ENCODE measurements at places on chromosomes 12 and 14.

- DNase-seq = peak; percentile 36
Measured at GRCh38 chr12:125220404-125221273, 155.4 kb downstream of the AACS start.

DNA sequence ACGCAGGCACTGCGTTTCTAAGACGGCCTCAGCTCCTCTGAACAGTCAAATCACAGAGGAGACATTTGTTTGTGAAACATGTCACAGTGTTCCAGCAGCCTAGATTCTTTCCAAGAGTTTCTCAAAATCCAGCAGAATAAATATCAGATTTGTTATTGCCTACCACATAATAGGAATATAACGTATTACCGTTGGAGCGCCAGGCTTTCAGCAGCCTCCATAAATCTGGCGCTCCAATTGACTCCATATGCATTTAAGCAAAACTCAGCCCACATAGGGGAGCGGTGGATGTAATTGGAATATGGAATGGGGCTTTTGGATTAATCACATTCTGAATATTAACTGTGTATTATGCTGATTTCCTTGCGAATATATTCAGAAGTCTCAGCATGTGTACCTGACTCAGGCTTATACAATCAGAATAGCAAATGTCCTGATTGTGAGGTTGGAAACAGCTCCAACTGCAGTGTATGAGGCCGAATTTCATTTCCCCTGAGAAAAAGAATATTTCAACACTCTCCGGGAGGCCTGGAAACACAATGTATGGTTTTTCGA lies 174.0 kb downstream of the ASCL4 start:
- DNase-seq = no peak

GRCh38 chr14:71497645-71498086 lies 434.6 kb upstream of the RGS6 start:
- no peak for DNase-seq

- DNase-seq = no peak
Measured at GRCh38 chr12:130971925-130972585, 18.3 kb downstream of the ADGRD1 start.

DNA sequence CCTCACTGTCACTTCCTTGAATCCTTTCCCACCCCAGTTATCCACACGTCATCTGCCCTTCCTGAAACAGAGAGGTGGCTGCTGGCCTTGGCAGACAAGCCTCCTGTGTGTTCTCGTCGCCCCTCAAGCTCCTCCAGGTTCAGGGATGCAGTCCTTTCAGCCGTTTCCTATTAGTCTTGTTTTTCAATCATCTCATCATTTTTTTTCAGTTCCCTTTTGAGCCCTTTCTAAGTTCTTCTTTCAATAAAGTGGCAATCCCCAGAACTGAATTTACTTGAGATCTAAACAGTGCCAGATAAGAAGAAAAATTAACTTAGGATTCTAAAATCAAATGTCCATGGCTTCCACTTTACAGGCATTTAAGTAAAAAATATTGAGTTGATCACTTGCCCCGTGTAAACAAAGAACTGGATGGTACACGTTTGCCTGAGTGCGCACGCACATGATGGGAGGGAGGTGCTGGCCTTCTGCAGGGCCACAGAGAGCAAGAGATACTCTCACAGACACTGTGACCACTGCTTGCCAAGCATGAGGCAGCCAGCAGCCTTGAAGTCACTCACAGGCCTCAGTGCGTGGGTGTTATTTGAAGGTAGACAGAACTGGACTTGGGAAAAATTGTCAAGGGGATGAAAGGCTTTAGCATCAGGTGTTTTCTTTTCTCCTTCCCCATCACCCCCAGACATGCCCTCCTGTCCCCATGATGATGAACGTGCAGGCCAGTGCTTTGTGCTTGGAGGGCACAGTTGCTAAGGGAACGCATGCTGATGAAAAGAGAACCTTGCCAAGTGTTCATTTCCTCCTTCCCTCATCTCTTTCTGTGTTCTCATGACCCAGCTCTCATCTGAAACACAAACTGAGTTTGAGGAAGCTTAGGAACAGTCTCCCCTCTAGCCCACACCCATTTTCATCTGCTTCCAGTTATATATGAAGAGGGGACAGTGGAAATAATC lies 408.3 kb downstream of the EGLN3 start:
- DNase-seq = no peak

DNA sequence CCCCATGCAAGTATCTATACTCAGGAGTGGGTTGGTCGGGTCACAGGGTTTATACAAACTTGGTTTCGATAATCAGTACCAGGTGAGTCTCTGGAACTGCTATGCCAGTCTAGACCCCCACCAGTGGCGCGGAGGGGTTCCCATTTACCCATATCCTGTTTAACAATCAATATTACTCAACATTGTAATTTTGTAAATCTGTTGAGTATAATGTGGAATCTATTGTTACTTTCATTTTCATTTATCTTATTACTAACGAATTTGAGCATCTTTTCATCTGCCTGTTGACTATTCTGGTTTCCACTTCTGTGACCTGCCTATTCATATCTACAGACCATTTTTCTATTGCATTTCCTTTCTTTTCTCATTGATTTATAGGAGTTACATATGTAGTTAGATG lies 275.2 kb upstream of the CRY1 start:
- no peak for DNase-seq

DNA sequence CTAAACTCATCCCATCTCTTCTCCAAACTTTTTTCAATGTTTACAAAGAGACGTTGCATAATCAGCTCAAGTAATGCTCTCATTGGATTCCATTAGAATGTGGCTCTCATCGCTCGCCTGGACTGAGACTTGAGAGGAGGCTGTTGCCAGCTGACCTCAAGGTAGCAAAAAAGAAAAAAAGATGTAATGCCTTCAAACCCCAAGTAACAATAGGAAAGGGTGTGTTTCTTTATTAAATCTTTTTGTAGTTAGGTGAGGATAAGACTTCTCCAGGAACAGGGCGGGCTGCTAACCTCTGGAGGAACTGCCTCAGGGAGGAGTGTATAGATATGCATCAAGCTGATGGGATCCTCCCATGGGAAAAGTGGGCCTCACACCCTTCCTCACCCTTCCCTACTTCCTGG lies 956 bp upstream of the PTHLH start:
- DNase-seq = no peak

DNA sequence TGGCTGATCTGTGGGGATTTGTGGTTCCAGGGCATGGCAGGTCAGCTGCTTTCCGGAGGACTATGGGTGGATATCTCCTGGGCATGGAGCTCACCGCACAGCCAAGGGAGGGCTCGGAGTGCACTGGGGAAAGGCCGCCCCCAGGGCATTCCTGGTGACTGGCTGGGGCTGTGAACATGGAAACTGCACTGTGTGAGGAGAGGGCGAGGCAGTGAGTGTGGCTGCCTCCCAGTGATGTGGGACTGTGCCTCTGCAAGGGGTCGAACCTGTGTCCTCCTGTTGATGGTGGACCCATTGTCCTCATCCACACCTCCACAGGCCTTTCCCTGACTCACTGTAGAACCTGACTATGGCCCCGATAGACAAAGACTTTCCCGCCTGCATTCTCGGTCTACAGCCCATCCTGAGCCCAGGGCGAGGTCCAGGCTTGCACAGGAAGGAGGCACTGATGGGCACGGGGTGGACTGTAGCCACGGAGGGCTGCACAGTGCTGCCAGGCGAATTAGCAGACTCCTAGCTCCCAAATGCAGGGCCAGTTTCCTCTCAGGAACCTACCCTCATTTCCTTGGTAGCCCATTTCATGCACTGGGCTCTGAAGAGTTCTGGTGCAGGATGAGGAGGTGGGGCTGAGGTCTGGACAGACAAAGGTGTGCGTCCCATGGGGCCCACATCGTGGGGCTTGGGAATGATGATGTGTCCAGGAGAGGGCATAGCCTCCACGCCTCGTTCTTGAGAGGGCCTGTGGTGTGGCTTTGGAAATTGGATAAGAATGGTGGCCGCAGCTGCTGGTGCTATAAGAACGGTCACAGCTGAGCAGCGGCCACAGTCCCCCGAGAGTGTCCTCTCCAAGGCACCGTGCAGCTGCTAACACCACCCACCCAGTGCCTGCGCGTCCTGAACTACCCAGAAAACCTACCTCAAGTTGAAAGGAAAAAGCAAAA lies 415.1 kb downstream of the TMEM121 start:
- no peak for DNase-seq

DNA sequence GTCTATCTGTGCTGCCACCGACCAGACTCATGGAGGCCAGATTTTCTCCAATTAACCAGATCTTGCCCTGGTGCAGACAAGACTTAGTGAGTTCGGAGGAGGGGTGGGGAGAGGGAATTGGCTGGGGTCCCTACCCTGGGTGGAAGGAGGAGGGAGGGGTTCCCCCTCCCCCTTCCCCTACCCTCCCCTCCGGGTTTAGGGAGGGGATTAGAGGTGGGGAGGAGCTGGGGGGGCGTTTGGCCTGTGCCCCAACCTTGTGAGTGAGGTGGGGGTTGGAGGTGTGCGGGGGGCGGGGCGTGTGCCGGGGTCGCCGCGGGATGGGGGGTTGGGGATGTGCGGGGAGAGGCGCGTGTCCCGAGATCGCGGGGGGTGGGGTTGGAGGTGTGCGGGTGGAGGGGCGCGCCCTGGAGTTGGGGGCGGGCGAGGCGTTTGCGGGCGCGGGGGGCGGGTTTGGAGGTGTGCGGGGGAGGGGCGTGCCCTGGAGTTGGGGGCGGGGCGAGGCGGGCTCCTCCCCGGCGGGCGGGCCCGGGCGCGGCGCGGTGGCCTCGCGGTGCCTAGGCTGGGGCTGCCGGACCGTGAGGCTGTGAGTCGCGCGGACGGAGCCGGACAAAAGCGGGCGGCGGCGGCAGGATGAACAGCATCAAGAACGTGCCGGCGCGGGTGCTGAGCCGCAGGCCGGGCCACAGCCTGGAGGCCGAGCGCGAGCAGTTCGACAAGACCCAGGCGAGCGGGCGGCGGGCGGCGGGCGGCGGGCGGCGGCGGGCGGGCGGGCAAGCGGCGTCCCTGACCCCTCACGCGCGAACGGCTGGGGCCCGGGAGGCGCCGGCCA lies at the start of gene HIP1R:
Gene HIP1R, plus strand, starts transcription at position 537 of the 829 bp plus-strand sequence. Its CDS starts 94 bp downstream, at position 631.
- no peak for DNase-seq

- no peak for DNase-seq
Measured at GRCh38 chr12:15563663-15564062, 225.5 kb downstream of the EPS8 start.

DNA sequence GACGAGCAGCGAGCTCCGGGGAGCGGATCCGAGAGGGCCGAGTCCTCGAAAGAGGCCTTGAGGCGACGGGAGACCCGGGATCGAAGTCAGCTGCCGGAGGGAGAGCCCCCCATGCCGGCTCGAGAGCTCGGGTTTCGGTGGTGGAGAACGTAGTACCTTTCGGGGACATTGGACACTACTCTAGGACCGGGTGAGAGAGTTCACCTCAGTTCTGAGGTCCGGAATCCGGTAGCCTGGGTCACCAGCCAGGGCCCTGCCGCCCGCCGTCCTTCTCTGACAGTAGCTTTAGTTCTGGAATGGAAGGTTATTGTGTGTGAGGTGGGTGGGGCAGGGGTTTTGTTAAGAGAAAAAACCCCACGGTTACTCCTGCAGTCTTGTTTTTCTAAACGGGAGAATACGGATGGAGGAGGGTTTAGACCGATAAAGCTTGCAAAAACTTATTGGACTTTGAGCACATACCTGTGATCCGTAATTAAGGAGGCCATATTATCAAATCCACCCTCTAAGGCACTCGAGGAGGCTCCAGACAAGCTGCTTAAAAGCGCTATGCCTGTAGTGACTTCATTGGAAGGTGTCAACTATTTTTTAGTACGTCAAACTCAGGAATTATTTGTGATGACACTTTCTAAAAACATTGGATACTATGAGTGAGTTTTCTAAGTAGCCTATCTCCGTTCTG lies 765 bp downstream of the SCYL2 start:
- DNase-seq = no peak

DNA sequence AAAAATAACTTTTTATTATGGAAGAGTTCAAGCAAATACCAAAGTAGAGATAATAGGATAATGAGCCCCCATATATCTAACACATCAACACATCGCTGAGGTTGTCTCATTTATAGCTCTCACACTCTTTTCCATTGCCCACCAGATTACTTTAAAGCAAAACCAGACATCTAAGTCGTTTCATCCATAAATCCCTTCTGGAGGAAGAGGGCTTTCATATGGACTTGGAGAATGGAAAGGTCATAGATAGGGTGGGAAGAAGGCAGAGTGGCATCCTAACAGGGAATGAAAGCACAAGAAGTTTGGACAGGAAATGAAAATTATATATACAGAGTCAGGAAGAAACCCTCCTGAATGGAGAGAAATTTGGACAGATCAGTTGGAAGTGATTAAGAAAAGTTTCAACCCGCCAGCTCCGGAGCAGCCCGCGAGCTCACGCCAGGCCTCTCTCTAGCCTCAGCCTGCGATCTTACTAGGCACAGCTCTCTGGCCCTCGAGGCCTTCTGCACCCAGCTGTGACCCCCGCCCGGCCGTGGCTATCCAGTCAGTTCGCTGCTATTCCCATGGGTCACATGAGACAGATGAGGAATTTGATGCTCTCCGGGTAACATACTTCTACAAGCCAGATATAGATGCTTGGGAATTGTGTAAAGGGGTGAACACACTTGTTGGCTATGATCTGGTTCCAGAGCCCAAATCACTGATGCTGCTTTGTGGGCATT lies 48.4 kb upstream of the NID2 start:
- DNase-seq = no peak
